ENCODE measurements at places on chromosomes 4 and X. TPM values are rescaled to one million over a fixed set of nuclear protein-coding genes. Genes with fewer than 3 reads are reported as not detected.

Gene CAPN6
- 0.35 TPM for total RNA-seq

DNA sequence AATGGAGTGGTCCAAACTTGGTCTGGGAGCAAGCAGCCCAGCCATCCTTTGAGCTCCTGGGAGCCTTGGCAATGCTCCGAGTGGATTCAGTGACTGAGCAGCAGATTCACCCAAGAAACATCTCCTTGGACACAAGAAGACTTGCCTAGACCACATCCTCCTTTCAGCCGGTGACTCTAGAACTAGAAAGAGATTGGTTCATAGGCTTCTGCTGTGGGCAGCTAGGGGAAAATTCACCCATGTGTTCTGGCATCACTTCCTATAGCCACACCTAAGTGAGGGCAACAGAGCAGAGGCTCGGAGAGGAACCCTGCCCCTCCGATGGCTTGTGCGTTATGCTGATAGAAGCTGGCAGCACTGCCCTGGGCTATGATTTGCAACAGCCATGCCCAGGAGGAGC is 16.0 kb downstream of the ZNF275 start:
- H3K36me3 ChIP-seq = no peaks in the 10 kb centered on the region
- no peak overlapping the region for H3K4me3 ChIP-seq
- no peak overlapping the region for H3K27ac ChIP-seq
- DNase-seq = no peak
- no peaks in the 10 kb centered on the region for H3K4me1 ChIP-seq

DNA sequence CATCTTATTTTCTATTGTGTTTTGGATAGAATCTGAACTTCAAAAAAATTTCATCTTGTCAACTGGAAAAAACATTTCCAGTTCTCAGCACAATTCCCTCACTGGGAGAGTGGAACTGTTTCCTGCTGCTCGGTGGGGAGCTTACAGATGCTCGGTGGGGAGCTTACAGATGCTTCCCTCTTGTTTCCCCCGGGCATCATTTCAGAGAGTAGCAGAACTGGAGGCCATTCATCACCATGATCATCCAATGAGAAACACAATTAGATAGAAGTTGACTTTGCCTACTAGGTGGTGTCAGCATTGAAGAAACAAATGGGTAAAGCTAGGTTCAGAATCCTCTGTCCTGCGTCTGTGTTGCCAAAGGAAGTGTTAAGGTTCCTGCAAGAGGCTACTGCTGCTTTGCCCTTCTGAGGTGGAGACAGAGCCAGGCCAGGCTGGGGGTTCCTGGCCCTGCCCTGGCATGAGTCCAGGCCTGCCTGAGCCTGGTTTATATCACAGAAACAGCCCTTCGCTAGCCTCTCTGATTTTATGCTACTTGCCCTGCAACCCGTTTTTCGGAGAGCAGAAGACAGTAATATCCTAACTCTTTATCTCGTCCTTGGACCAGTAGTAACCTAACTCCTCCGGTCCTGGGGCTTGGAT is 70.6 kb downstream of the TAPT1 start:
- H3K4me1 ChIP-seq = peaks cover 12% of the 10 kb centered on the region
- no peaks in the 10 kb centered on the region for H3K36me3 ChIP-seq
- DNase-seq = no peak
- no peak overlapping the region for H3K27ac ChIP-seq
- H3K27me3 ChIP-seq = no peaks in the 10 kb centered on the region

- no peaks in the 10 kb centered on the region for H3K36me3 ChIP-seq
- H3K4me3 ChIP-seq = no peak overlapping the region
- H3K4me1 ChIP-seq = no peaks in the 10 kb centered on the region
These were observed 3.1 kb upstream of the GPR78 start for GRCh38 chr4:8577046-8577445.

DNA sequence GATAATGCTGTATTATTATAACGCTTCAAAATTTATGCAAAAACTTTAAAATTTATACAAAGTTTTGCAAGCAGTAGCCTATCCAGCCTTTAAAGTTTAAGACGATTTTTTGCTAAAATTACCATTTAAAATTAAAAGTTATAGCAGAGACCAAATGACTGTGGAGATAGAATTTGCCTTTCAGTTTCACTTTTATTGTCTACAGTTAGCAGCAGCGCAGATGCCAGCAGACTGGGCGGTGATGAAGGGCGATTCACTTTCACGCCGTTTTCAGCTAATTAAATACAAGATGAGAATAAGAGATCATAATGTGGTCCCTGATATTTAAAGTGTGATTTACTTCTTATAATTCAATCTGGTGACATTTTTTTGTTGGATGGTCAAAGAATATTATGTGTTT is 1381.5 kb upstream of the ADGRL3 start:
- no peaks in the 10 kb centered on the region for H3K4me1 ChIP-seq
- H3K36me3 ChIP-seq = no peaks in the 10 kb centered on the region

GRCh38 chrX:140744085-140744484 is 34.5 kb downstream of the LINC00632 start:
- no peak overlapping the region for H3K27ac ChIP-seq
- no peaks in the 10 kb centered on the region for H3K36me3 ChIP-seq
- DNase-seq = no peak
- H3K27me3 ChIP-seq = no peaks in the 10 kb centered on the region
- no peak overlapping the region for H3K4me3 ChIP-seq
- no peaks in the 10 kb centered on the region for H3K4me1 ChIP-seq

DNA sequence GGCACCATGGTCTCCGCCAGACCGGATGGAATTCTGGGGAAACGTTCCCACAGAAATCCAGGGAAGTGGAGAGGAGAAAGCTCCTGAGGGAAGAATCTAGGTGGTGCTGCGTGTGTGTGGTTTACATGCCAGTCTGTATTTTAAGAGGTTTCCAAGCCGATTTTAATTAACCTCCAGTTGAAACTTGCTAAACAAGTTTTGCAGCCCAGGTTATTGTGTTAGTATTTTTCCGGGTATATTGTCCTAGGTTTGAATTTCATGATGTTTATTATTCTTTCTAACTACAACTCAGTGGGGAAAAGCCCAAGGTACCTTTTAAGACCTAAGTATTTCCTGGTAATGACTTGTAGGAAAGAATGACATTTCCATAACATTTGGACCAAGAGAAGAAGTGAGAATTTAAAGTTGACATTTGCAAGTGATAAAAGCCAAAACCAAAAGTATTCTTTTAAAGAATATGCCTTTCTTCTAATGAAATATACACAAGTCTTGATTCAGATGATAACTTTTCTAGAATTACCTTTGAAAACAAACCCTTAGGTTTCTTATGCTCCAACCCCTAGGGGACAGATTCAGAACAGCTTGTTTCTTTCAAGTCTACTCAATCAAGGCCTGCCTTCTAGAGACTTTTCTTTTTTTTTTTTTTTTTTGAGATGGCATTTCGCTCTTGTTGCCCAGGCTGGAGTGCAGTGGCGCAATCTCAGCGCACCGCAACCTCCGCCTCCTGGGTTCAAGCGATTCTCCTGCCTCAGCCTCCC is 14.6 kb downstream of the SAT1 start:
- no peaks in the 10 kb centered on the region for H3K4me1 ChIP-seq
- no peak overlapping the region for H3K27ac ChIP-seq
- no peak overlapping the region for H3K4me3 ChIP-seq
- no peaks in the 10 kb centered on the region for H3K36me3 ChIP-seq
- H3K27me3 ChIP-seq = no peaks in the 10 kb centered on the region

Gene NPY1R
- total RNA-seq = 0.95 TPM

GRCh38 chr4:337932-338758 is 531 bp downstream of the ZNF141 start:
- H3K4me1 ChIP-seq = peaks cover 7% of the 10 kb centered on the region
- H3K27me3 ChIP-seq = no peaks in the 10 kb centered on the region
- H3K4me3 ChIP-seq = peak overlapping the region; percentile 85
- peak overlapping the region; percentile 93 for H3K27ac ChIP-seq

DNA sequence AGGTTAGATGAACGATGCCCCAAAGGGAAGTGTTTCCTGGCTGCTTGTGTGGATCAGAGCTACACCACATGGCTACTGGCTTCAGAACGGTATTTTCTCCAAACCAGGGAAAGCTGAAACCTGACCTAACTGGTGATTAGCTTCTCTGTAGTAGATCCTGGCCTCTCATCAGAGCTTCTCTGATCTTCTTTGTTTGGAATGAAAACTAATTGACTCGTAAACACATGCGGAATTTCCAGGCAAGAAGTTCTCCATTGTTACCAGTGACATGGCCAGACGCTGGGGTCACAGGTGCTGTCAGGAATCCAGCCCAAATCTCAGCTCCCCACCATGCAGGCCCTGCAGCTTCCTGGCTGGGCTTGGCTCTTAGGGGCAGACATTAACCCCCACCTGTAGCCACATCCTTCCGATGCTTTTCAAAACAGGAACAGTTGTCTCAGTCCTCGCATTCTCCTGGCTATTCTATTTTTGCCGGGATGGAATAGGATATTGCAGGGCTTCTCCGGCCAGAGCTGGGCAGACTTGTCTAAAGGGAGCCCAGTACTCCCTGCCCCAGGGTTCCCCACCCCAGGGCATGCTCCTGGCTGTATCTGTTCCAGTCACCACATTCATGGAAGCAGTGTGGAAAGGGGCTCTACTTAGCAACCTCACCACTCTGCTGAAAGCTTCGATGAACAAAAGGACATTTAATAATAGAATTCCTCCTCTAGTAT is 305.4 kb upstream of the F9 start:
- no peak overlapping the region for H3K4me3 ChIP-seq
- no peaks in the 10 kb centered on the region for H3K4me1 ChIP-seq
- no peak overlapping the region for H3K27ac ChIP-seq
- no peak for DNase-seq
- H3K27me3 ChIP-seq = no peaks in the 10 kb centered on the region

Gene ATP2B3
- total RNA-seq = not detected

Gene SLITRK2
- 0.18 TPM for total RNA-seq

Gene EFNB1
- 55.9 TPM for total RNA-seq

Gene TMEM47
- 5.0 TPM for total RNA-seq

GRCh38 chrX:25001808-25002660 is 13.7 kb downstream of the ARX start:
- peaks cover 2% of the 10 kb centered on the region for H3K27me3 ChIP-seq
- no peak overlapping the region for H3K27ac ChIP-seq
- H3K4me1 ChIP-seq = no peaks in the 10 kb centered on the region
- H3K4me3 ChIP-seq = no peak overlapping the region
- DNase-seq = no peak

DNA sequence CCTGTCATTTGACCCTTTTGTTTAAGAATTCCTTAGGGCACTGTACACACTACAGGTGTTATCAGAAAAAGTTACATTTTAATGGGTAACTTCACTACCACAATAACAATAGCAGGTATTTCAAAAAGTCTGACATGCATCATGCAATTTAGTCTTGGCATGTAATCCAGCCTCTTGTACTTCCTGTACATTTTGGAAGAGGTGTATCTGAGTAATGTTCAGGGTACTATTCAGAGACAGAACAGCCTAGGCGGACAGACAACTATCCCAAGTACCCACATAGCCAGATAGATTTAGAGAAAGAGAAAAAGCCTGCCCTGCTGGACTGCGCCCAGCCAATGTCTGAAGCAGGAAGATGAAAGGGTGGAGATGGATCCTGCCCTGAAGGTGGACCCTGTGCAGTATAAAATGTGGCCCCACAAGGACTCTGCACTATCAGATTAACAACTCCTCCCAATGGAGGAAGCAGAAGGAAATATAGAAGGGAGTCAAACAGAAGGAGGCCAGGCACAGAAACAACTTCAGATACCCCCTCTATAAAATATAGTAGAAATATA is 8.5 kb downstream of the UGT2B7 start:
- H3K27me3 ChIP-seq = no peaks in the 10 kb centered on the region
- no peaks in the 10 kb centered on the region for H3K36me3 ChIP-seq
- H3K4me1 ChIP-seq = no peaks in the 10 kb centered on the region
- no peak for DNase-seq

- no peak for DNase-seq
- no peaks in the 10 kb centered on the region for H3K4me1 ChIP-seq
- no peak overlapping the region for H3K27ac ChIP-seq
- H3K27me3 ChIP-seq = no peaks in the 10 kb centered on the region
- no peak overlapping the region for H3K4me3 ChIP-seq
These were observed 51.3 kb upstream of the LEF1 start for GRCh38 chr4:108219998-108220397.

GRCh38 chr4:180058691-180059215 is 2184.4 kb upstream of the TENM3 start:
- DNase-seq = peak; percentile 82
- peak overlapping the region; percentile 70 for H3K4me3 ChIP-seq
- no peaks in the 10 kb centered on the region for H3K4me1 ChIP-seq
- H3K27me3 ChIP-seq = no peaks in the 10 kb centered on the region
- no peak overlapping the region for H3K27ac ChIP-seq

Gene ZNF185
- 1.1 TPM for total RNA-seq

GRCh38 chr4:108649863-108650211 is 562 bp upstream of the OSTC start:
- DNase-seq = no peak
- peak overlapping the region; percentile 89 for H3K4me3 ChIP-seq
- no peaks in the 10 kb centered on the region for H3K36me3 ChIP-seq
- no peaks in the 10 kb centered on the region for H3K27me3 ChIP-seq

DNA sequence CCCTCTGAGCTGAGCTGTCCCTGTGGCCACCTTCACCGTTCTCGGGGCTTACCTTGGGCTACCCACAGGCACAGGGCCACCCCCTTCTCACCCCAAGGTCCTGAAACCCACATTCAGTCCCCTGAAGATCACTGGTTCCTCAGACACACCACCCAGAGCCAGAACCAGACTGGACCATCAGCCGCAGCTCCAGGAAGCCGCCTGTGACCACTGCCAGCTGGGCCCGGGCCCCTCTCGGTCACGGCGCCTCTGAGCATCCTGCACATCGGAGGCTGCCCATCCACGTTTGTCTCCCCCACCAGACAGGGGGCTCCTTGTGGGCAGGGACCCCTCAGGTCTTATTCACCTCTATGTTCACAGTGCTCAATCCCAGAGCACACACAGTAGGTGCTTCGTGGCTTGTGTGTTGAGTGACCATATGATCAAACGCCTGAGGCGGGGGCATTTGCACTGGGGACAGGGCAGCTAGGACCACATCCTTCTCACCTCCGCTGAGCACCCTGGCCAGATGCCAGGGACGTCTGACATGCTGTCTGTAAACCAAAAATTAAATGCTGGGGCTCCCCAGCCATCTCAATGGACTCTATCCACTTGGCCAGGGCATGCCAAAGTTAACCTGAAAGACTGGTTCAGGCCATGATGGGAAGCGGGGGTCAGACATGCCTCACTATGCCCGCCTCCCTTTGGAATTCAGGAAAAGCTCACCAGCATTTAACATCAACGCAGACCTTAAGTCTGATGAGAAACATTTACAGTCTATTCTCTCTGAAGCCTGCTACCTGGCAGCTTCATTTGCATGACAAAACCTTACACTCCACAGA is 109.4 kb upstream of the AFAP1 start:
- no peaks in the 10 kb centered on the region for H3K36me3 ChIP-seq
- H3K4me1 ChIP-seq = no peaks in the 10 kb centered on the region
- no peak for DNase-seq
- no peak overlapping the region for H3K4me3 ChIP-seq
- H3K27me3 ChIP-seq = no peaks in the 10 kb centered on the region

DNA sequence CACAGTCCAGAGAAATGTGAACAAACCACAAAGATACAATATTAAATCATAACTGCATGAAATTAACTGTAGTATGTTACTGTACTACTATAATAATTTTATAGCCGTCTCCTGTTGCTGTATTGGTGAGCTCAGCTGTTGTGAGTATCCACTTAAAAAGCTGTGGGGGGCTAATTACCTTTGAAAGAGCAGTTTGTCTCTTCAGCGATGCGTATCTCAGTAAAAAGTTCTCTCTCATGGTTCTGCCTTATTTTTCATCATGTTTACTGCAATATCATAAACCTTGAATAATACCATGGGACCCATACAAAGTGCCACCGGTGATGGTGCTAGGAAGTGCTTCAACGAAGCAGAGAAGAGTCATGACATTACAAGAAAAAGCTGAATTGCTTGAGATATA is 8.4 kb upstream of the MSMO1 start:
- no peak for DNase-seq
- H3K27ac ChIP-seq = no peak overlapping the region
- H3K36me3 ChIP-seq = no peaks in the 10 kb centered on the region
- no peak overlapping the region for H3K4me3 ChIP-seq

- H3K4me1 ChIP-seq = no peaks in the 10 kb centered on the region
- DNase-seq = no peak
- no peaks in the 10 kb centered on the region for H3K27me3 ChIP-seq
- no peaks in the 10 kb centered on the region for H3K36me3 ChIP-seq
These were observed 85.5 kb downstream of the CT47B1 start for GRCh38 chrX:120790118-120790517.

All from Peyer's patch (tissue), 4 donors.